ENCODE measurements at places on chromosomes 2 and 18. TPM values are rescaled to one million over a fixed set of nuclear protein-coding genes. Genes with fewer than 3 reads are reported as not detected.

The DCTN1 gene
- 88.9 TPM for polyA plus RNA-seq

The CCDC150 gene
- polyA plus RNA-seq: 4.6 TPM

The LIMS3 gene
- polyA plus RNA-seq: 3.6 TPM

The SLC9A2 gene
- not detected for polyA plus RNA-seq

The SERPINB10 gene
- 0.10 TPM for polyA plus RNA-seq

The HOXD3 gene
- polyA plus RNA-seq: 0.81 TPM

The C2orf78 gene
- 0.02 TPM for polyA plus RNA-seq

The DPYSL5 gene
- 1.8 TPM for polyA plus RNA-seq

The NBAS gene
- 11.9 TPM for polyA plus RNA-seq

The BCL11A gene
- polyA plus RNA-seq: 2.4 TPM

DNA sequence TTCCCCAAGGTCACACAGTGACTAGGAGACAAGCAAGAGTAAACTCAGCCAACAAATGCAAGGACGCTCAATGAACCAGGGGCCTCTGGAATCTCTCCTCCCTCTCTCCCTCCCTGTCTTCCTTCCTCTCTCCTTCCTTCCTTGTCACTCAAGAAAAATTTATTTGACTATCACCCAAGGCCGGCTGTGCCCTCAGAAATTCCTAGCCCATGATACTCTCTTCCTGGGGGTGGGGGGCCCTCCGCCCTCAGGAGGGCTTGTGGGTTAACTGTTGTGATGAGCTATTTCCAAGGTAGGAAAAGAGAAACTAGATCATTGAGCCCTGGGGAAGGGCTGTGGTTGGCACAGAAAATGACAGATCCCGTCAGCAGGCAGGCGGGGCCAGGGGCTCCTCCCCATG, 21.7 kb downstream of the INHBB start:
- DNase-seq: no peak

- DNase-seq: no peak
Observed at GRCh38 chr2:238151628-238152235, 7.0 kb upstream of the ERFE start.

DNA sequence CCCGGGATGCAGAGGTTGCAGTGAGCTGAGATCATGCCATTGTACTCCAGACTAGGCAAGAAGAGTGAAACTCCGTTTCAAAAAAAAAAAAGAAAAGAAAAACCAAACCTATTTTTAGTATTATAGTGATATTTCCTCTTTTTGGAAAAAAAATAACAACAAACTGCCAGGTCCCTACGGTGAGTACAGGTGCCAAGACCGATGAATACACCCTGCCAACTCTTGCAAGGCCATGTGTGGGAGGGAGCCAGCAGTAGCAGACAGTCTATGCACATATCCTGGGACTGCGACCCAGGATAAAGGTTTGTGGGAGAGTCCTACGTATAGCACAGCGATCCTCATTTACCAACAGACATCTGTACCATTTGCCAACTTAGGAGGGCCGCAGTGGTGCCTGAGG, 69.6 kb upstream of the DNMT3A start:
- DNase-seq: no peak

GRCh38 chr18:43277164-43277600, at the start of gene SYT4:
TSS of gene SYT4 (minus strand) at chr18:43277490. CDS start at chr18:43277281, 209 bp downstream.
- peak; percentile 40 for DNase-seq

DNA sequence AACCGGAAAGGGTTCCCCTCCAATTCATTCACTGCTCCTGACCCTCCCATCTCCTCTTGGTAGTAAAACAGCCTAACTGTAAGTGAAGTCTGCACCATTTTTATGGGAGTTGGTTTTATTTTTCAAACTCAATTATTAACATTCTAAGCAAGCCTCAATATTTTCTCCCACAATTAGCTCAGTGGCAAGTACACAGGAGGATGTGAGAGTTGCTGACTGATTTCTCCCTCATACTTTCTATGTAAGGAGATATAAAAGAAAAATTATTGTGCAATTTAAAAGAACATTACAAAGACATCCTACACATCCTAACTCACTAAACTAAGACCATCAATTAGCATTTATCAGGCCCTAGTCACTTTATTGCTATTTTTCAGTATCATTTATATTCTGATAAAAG, 73.9 kb downstream of the PIAS2 start:
- DNase-seq: no peak

- no peak for DNase-seq
Observed at GRCh38 chr2:54666131-54666633, 57.3 kb upstream of the EML6 start.

DNA sequence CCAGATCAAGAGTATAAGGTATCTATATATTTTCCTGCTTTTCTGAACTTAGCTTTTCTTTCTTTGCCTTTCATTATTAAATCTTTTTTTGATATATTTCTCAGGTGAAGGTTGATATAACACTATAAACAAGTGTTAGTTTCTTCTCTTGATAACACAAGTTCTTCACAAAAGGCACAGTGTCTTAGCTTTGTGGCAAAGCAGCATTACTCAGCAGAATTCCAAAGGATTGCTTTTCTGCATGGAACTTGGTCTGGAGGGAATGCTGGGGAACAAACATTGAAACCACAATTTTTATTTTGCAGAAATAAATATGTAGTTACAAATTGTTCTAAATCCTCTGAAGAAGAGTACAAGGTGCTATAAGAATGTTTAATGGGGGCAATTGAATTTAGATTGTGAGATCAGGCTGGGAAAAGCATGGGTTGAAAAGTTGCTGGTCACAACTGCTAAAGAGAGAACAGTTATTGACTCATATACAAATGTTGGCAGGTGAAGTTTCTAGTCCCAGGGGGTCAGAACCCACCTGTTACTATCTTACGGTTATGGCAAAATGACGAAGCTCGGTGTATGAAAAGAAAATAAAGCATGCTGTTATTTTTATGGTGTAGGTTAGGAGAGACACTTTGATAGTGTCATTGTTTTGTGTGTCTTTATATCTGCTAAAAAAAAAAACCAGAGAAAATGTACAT, 68.2 kb downstream of the UBR3 start:
- DNase-seq: no peak

DNA sequence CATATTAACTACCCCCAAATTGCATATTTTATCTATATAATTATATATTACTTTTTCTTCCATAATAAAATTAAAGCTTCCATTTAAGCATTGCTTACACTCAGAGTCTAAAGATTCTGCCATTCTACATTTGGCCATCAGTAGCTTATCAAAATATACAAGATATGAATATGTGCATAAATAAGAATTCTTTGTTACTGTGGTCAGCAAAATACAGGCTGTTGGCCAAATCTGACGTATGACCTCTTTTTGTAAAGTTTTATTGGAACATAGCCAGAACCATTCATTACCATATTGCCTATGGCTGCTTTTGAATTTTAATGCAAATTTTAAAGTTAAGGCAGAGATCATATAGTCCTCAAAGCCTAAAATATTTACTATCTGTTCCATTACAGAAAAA, 643.9 kb upstream of the VRK2 start:
- DNase-seq: no peak

- no peak for DNase-seq
Observed at GRCh38 chr2:207601774-207602173, 23.4 kb downstream of the METTL21A start.

DNA sequence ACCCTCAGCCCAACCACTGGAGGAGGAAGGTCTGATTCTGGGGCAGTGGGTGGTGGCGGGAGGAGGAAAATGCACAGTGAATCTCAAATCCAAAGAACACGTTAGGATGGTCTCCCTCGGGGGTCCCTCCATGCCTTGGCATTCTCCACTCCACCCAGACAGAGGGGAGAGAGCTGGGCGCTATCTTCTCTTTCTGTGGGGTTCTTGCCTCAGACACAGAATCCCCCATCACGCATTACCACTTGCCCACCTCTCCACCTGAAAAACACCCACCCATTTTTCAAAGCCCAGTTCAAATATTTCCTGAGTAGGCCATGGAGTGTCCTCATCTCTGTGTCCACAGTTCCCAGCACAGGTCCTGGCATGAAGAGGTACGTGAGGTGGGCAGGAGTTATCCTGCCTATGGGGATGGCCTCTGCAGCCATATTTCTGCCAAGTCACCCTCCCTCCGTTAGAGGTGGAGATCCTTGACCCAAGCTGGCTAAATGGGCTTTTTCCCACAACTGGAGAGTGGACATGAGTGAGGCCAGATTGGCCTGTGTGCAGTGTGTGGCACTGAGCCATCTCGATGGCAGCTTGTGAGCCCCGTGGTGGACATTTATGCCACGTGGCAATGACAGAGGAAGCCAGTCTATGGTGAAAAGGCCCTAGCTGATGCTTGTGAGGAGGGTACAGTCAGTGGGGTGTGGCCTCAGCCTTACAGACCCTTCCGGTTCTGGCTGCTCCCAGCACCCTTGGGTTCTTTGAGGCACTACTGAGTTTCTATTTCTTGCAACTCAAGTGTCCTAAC, 9.5 kb upstream of the TEX261 start:
- DNase-seq: no peak

DNA sequence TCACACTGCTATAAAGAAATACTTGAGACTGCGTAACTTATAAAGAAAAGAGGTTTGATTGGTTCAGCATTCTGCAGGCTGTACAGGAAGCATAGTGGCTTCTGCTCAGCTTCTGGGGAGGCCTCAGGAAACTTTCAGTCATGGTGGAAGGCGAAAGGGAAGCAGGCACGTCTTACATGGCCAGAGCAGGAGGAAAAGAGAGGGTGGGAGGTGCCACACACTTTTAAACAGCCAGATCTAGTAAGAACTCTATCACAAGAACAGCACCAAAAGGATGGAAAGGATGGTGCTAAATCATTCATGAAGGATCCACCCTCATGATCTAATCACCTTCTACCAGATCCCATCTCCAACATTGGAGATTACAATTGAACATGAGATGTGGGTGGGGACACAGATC, 145.5 kb upstream of the OSR1 start:
- DNase-seq: no peak

DNA sequence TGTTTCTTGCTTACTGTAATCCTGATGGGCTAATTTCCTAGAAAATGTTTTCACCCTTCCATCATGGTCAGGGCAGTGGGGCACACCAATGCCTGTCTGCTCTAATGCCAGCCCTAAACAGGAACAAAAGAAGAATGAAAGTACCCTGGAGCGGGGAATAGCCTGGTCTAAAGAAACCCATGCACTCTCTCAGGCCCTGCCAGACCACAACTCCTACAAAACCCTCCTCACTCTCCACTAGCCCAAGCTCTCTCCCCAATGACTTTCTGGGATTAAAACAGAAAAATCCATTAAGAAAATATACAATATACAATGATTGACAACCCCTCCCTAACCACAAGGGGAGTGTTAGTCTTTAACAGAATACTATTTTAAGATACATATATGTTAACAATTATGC, 67.6 kb downstream of the AAK1 start:
- no peak for DNase-seq

DNA sequence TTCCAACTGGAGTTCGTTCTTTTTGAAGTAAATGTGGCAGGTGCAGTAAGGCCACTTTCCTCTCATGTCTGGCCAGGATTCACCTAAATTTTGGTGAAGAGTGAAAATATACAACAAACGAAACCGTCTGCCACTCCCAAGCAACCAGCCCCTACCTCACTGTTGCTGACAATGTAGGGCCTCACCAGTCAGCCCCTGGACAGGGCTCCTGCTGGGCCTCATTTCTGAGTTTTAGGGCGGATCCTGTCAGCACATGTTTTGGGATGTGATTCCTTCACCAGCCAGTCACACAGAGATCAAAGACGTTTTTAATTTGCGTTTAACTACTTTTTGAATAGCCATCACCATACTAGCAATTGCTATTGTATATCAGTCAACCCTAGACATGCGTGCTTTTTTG, 185.0 kb downstream of the WDR7 start:
- no peak for DNase-seq

DNA sequence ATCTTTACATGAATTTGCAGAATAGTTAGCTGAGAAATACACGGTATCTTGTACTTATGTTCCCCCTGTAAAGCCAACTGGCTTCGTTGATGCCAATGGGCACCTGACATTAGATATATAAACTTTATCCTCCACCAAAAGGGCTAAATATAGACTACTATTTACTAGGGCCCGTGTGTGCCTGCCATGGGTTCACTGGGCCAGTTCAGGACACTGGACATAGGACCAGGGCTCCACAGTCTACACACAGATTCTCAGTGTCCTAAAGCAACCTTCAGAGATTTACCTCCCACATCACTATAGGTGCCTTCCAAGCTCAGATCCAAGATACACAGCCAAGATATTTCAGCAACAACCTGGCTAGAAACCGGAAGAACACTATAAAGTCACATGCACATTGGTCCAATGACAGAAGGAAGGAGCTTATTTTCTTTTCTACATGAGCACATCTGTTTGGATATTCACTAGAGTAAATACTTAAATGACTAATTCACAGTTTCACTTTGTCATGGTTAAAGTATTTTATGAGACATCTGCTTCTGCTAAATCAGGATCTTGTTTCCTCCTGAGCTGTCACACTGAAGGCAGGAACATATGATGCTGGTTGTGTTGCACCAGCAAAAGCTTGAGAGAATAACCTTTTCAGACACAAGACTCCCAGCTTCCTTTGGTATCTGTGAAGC, 95.1 kb downstream of the MYO5B start:
- DNase-seq: no peak

- DNase-seq: no peak
Observed at GRCh38 chr2:191112448-191112901, 38.3 kb downstream of the STAT4 start.

DNA sequence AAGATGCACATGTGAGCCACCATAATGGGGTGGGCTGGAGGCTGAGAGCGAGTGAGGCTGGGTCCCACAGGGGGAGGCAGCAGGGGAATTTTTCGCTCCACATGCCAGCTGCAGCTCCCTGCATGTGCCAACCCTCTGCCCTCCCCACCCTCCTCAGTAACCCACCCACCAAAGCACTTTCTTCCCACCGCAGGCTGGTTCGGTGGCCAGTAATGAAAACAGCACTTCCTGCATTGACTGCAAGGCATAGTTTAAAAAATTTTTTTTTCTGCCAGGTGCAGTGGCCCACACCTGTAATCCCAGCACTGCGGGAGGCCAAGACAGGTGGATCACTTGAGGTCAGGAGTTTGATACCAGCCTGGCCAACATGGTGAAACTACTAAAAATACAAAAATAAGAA, 147.5 kb upstream of the TTC39C start:
- no peak for DNase-seq

- DNase-seq: no peak
Observed at GRCh38 chr2:147689220-147689909, 155.5 kb upstream of the ACVR2A start.

DNA sequence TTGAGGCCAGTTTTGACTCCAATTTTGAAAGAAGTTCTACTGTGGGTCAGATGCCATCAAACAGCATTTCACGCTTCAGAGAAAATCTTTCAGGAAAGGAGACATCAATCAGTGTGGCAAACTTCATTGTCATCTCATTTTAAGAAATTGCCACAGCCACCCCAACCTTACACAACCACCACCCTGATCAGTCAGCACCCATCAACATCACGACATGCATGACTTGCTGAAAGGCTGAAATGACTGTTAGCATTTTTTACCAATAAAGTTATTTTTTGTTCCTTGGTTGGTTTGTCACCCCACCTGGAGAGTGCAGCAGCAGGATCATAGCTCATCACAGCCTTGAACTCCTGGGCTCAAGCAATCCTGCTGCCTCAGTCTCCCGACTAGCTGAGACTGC, 10.4 kb downstream of the DNAJC10 start:
- no peak for DNase-seq

DNA sequence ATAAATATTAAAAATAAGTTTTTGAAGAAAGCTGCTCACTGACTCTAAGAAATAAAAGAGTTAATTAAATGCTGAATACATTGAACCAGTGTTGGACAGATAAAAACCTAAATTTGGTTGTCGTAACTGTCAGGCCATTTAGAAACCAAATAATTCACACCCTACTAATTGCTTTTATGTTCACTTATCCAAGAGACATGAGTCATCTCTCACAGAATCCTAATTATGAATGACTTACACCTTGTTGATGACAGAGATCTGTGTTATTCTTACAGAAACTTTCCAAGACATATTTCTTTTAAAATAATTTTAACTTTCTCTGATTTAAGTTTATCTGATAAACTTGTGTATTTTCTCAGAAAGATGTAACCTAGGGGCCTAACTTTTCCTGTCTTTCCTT, 250.7 kb downstream of the IKZF2 start:
- no peak for DNase-seq
